ENCODE measurements at places on chromosomes 4 and X.

DNA sequence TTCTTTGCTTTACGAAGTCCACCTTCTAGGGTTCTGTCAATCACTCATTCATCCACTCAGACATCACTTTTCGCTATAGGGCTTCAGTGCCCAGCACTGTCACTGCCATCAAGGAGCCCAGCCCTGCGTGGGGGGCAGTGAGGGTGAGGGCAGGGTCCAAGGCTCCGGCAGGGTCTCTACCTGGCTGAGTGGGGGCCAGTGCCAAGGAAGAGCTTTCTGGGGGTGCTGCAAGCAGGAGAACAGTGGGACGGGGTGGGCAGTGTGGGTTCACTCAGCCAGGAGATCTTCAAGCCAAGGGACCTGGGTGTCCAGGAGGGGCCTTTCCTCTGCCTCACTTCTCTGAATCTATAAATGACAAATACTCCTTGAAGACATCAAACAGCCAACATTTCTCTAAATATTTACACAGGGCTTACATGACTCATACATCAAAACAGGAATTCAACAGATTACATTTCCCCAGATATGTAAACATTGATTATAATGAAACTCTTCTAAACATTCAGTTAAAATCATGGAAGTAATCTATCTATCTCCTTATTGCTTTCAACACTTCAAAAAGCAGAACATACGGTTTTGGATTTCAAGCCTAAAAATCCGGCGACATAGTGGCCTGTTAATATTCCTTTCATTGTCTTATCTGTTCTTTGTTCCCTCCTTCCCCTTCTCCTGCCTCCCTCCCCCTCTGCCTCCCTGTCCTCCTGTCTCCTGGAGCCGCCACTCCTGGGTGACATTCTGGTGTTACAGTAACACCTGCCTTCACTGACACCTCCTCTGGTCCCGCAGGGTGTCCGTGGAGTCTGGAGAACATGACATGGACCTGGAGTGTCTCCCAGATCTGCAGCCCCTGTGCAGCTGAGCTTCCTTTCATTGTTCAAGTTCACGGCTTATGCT is 94.4 kb upstream of the ADRA2C start:
- DNase-seq = no peak

DNA sequence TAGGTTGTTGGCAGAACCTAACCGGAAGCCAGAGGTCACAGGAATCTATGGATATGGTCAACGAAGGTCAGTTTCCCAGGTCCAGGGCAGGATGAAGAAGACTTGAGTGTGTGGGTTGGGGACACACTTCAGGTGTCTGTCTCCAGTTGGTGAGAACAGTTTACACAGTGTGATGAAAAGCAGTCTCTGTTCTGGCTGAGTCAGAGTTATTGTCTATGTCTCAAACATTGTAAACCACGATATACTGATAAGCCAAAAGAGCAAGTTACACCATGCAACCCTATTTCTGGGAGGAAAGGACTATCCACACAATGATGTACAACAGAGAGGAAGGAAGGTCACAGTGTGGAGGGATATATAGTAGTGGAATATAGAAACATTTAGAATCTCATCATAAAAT is 187.1 kb upstream of the C1QTNF7 start:
- no peak for DNase-seq

DNA sequence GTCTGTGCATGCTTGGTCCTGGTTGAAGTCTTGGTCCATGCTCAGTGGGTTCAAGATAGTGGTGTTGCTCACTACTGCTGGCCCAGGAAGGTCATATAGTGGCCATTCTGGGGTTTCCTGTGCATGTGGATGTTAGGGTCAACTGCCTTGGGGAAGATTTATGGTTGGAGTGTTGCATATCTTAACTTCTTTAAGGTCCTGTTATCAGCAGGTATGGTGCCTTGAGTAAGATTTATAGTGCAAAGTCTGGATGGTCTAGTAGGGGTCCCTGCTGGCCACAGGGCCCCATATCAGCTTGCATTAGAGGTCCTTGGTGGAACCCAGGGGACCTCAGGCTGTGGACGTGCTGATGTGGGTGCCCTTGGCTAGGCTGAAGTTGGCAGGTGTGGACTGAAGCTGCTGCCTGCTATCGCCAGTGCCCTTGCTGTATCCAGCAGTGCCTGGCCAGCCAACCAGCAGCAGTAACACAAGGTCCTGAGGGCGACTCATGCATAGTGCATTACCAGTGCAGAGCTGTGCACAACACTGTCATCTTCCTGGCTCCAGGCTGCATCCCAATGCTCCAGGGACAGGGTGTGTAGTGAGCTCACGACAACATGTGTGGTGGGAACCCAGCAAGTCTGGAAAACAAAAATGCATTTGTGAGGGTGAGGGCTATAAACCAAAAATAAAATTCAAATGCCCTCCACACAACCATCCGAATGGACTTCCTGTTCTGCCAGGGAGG is 61.0 kb downstream of the BEX3 start:
- no peak for DNase-seq

- DNase-seq = no peak
Measured at GRCh38 chrX:19602866-19603622, 87.7 kb upstream of the MAP3K15 start.

DNA sequence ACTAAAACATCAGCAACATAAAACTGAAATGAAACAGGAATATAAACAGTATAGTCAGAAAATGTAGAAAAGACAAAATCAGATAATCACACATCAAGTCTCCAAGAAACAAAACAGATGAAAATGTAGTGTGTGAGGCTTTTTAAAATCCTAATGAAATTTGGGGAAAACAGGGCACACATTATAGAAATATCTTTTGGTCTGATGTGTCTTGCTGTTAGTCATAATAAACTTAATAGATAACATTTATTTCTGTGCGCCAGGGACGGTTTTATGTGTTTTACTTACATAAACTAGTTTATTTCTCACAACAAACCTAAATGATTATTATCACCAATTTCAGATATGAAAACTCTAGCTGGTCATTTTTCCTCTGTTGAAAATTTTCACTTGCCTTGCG is 293.9 kb upstream of the GATB start:
- no peak for DNase-seq

GRCh38 chr4:125505621-125506020 is 190.9 kb downstream of the FAT4 start:
- no peak for DNase-seq

GRCh38 chr4:8144359-8144758 is 14.3 kb downstream of the ABLIM2 start:
- no peak for DNase-seq

DNA sequence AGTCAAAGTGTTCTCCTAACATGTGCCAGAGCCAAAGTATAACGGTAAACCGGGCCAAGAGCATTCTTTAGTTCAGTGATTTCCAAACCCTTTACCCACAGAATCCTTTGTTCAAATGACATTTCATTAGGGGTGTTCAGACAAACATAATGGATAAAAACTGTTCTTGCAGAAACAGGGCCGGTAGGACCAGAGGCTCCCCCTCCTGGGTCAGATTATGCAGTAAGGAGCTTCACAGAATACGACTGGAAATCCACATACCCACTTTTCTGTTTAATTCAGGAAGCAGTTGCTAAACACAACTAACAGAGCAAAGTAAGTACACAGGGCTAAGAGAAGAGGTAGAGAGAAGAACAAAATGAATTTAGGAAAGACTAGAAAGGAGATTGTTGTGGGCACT is 46.6 kb upstream of the TMEM184C start:
- no peak for DNase-seq

DNA sequence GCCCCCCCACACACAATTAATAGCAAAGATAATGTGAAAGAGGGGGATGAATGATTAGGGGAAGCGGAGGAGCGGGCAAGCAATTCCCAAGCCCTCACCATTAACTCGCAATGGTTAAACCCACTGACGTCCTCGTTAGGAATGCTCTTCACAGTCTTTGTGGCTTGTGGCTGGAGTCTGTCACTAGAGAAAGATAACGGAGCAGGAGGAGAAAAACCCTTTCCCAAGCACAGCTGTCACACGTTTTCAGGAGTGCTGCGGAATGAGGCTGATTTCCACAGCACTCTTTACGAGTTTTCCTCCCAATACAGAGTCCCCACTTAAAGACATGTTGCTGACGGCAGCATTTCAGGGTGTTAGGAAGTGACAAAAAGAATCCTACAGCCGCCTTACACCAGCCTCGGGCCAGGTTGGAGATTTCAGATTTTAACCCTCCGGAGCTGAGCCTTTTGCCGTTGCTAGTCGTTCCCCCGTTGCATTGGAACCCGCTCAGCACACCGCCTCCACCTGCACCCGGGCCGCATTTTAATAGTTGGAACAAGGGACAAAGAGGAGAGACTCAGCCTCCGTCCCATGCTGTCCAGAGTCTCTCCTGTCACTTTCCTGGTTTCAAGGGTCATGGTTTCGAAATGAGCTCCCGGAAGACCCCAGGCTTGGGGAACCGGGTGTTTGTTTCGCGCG is 92.2 kb downstream of the GEMIN8 start:
- DNase-seq = no peak

DNA sequence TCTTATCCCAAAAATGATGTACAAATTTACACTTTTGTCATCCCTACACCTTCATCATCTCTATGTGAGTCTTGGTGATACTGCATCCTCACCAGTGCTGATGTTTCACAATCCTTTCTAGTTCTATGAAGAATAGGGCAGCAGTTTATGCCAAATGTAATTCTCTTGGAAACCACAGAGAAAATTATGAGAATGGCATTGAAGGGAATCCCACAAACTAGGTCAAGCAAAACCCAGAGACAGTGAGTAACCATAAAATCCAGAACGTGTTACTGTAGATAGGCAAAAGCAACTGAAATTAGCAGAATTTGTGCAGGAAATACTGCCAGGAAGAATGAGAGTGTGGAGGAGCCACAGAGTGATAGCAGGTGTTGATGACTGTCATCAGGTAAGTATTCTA is 24.5 kb downstream of the IL15 start:
- no peak for DNase-seq

- peak; percentile 54 for DNase-seq
Measured at GRCh38 chrX:73214426-73215094, at the start of gene NAP1L2. Gene NAP1L2, minus strand, starts transcription at chrX:73214851. Its CDS starts 359 bp downstream, at chrX:73214492.

GRCh38 chrX:120795301-120795700 is 80.4 kb downstream of the CT47B1 start:
- DNase-seq = no peak

- no peak for DNase-seq
Measured at GRCh38 chr4:55122235-55122634, 3.2 kb downstream of the KDR start.

DNA sequence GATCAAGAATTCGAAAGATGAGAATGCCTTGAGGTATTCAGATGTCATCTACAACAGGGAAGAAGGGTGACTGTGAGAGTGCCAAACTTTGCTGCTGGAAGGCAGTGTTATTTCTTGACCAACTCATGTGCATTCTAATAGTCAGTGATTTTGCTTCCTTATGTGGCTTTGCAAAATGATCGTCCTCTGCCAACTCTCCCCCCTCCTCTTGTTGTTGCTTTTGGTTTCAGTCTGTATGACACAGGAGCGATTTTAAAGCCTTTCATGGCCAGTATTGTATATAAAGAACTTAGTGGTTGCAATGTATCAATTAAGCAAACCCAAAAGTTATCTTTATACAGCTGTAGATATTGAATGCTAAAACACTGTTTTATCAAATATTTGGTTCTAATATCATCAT is 379.1 kb downstream of the IL1RAPL1 start:
- DNase-seq = no peak

DNA sequence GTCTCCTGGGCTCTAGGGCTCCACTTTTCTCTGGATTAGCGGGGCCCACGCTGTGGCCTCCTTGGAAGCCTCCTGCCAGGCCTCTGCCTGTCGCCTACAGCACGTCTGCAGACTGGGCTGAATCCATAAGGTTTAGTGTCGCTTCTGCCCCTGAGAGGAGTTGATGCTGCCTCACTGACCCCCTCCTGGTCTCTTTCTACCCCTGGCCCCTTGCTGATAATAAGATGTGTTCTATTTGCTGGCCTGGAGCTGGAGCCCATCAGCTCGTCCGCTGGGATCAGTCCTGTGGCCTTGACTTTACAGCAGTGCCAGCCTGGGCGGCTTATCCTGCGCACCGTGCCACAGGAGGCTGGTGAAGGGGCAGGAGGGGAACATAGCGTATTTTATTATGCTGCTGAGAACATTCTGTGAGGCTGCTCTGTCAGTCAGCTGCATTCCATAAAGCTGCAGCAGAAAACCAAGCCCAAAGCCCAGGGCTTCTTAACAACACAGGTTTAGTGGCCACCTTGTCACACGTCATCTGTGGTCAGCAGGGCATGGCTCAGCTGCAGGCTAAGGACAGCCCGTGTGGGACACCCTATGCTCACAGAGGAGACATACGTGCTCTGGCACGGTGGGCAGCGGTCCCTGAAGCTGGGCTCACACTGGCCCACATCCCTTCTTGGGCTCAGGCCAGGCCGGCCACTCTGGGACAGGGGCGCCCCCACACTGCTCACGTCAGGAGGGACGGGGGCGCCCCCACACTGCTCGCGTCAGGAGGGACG is 29.3 kb upstream of the HGFAC start:
- DNase-seq = no peak
